Activated T-helper 1 cell treated with anti-CD3 and anti-CD28 coated beads, Interleukin-12 subunit alpha, Interleukin-12 subunit beta, Interleukin-2, Interleukin-4 antibody, amounts not matched to agents 30 ng/mL and 10 ng/mL and 1 ng/mL, durations not matched to agents 14 hours and 24 hours and 36 hours (primary cell): ENCODE measurements at places on chromosomes 1 and 21.

DNA sequence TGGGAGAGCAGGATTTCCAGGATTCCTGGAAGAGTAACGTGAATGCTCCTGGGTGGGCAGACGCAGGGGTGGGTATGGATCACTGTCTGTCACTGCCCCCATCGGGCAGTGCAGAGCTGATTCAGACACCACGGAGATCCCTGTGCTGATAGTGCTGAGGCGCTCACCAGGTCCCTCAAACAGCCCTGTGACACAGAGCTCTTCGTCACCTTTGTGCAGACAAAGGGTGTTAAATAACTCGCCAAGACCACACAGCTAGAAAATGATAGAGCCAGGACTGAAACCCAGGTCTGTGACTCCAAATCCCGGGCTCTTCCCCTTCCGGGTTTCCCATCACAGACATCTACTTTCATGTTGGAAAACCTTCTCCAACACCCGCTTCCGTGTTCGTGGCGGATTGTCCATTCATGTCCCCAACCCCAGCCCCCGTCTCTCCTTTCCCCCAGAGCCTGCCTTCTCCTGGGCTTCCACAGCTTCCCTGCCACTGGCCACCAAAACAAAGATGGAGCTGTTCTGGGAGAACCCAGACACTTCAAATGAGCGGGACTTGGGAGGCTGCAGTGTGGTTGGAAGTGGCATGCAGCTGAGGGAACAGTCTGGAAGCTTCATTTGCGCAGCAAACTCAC lies 2.6 kb downstream of the EFHD2 start:
- H3K36me3 ChIP-seq, result peaks cover 29% of the 10 kb centered on the region
- peaks cover 16% of the 10 kb centered on the region for H3K27me3 ChIP-seq
- peak overlapping the region; percentile 96 for H3K4me3 ChIP-seq
- peak overlapping the region; percentile 82 for H3K27ac ChIP-seq
- DNase-seq, result peak; percentile 10

GRCh38 chr1:186997877-186998276 lies 169.1 kb downstream of the PLA2G4A start:
- H3K36me3 ChIP-seq, result no peaks in the 10 kb centered on the region
- no peak overlapping the region for H3K4me3 ChIP-seq
- peaks cover 3% of the 10 kb centered on the region for H3K27me3 ChIP-seq

DNA sequence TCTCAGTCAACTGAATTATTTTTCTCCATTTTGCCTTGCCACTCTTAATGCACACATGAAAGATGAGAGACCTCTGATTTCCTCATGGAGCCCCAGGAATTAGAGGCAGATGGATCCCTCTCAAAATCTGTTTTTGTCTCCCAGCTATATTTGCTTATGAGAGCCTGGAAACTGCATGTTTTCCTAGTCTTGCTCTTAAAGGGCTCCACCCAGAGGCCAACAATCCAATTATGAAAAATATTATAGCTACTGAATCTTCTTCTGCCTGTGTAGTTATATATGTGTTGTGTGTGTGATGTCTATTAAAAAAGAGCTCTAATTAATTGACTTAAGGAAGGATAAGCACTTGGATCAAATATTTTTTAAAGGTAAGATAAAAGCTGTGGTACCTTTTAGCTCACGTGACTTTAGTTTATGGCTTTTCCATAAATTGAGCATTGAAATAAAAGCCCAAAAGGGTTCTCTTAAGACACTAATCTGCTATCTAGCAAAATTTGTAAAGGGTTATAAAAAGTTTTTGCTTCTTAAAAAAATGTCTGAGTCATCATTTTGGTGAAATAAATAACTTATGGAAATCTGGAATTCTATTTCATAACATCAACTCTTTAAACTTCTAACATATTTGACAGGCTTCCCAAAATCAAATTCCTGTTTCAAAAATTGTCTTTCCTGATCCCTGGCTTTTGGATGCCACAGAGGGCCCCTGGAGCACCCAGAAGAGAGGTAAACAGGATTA lies 31.2 kb upstream of the TSPEAR start:
- no peak for DNase-seq
- H3K27ac ChIP-seq, result no peak overlapping the region
- H3K27me3 ChIP-seq, result peaks cover 12% of the 10 kb centered on the region

GRCh38 chr1:236016782-236017400 lies 48.0 kb downstream of the NID1 start:
- H3K4me1 ChIP-seq, result no peaks in the 10 kb centered on the region
- H3K36me3 ChIP-seq, result no peaks in the 10 kb centered on the region
- H3K27me3 ChIP-seq, result peaks cover 19% of the 10 kb centered on the region
- DNase-seq, result no peak
- H3K4me3 ChIP-seq, result no peak overlapping the region

DNA sequence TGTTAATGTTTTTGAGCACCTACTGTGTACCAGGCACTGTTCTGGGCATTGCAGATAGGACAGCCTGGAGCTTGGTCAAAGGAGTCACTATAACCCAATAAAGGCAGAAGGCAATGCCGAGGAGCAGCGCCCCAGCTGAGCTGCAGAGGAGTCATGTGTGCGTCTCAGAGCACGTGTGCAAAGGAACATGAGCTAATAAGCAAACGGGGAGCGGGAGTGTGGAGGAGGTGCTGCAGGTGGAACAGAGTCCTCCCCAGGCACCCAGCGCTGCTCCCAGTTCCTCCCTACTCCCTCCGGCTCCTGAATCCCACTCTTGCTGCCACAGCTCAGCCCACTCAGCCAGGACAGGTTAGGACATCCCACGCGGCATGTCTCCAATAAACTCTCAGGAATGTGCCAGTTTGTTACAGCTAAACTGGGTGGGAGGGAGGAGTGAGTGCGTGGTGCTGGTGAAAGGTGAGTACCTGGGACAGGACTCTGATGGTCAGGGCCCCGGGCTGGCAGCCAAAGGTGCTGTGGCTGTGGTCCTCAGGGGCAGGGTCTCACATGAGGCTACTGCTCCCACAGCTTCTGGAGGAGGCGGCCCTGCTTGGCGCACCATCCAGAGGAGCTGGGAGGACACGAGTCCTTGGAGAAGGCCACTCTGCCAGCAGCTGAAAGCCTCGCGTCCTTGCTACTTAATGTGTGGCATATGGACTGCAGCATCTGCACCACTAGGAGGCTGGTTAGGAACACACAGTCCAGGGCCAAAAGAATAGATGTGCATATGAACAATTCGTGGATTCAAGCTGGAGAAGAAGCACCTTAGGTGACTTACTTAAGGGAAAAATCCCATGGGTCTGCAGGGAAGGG lies 52.3 kb downstream of the GRIK3 start:
- no peaks in the 10 kb centered on the region for H3K27me3 ChIP-seq
- H3K36me3 ChIP-seq, result no peaks in the 10 kb centered on the region
- no peak overlapping the region for H3K27ac ChIP-seq
- DNase-seq, result no peak
- H3K4me3 ChIP-seq, result no peak overlapping the region

DNA sequence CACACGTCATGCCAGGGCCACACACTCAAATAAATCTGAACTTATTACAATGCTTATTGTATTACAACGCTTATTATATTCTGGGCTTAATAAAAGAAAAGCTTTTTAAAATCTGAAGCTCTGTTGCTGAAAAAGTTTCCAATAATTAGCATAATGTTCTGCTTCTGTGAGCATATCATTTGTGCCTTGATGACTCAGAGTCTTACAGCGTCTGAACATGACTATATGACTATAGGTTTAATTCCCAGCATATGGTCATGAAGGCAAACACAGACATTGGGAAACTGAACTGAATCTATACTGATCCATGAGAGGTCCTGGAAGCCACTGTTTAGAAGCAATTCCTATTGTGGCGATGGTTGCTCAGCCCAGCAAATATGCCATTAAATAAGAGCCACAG lies 66.3 kb downstream of the SIM2 start:
- H3K4me3 ChIP-seq, result no peak overlapping the region
- no peaks in the 10 kb centered on the region for H3K4me1 ChIP-seq
- H3K27ac ChIP-seq, result no peak overlapping the region
- no peak for DNase-seq
- H3K27me3 ChIP-seq, result no peaks in the 10 kb centered on the region
- no peaks in the 10 kb centered on the region for H3K36me3 ChIP-seq

GRCh38 chr1:25673456-25673855 lies 56.9 kb downstream of the MAN1C1 start:
- H3K27me3 ChIP-seq, result peaks cover 79% of the 10 kb centered on the region
- peaks cover 7% of the 10 kb centered on the region for H3K36me3 ChIP-seq

DNA sequence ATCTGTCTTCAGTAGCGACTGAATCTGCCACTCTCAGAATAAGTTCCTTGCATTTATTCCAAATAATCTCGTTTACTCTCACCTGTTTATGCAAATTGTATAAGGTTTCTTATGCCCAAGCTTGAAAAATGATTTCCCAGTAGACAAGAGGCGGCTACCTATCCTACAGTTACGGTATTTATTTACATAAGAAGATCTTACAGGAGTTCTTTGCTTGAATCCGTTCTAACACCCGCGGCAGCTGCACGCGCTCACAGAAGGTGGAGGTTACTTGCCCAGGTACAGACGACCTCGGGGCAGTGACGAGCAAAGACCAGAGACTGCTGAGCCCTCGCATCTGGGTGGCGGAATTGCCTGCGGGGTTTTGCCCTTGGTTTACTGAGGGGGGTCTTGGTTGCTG lies 79.9 kb downstream of the SKI start:
- H3K4me1 ChIP-seq, result no peaks in the 10 kb centered on the region
- no peak overlapping the region for H3K27ac ChIP-seq
- no peak overlapping the region for H3K4me3 ChIP-seq
- no peak for DNase-seq

DNA sequence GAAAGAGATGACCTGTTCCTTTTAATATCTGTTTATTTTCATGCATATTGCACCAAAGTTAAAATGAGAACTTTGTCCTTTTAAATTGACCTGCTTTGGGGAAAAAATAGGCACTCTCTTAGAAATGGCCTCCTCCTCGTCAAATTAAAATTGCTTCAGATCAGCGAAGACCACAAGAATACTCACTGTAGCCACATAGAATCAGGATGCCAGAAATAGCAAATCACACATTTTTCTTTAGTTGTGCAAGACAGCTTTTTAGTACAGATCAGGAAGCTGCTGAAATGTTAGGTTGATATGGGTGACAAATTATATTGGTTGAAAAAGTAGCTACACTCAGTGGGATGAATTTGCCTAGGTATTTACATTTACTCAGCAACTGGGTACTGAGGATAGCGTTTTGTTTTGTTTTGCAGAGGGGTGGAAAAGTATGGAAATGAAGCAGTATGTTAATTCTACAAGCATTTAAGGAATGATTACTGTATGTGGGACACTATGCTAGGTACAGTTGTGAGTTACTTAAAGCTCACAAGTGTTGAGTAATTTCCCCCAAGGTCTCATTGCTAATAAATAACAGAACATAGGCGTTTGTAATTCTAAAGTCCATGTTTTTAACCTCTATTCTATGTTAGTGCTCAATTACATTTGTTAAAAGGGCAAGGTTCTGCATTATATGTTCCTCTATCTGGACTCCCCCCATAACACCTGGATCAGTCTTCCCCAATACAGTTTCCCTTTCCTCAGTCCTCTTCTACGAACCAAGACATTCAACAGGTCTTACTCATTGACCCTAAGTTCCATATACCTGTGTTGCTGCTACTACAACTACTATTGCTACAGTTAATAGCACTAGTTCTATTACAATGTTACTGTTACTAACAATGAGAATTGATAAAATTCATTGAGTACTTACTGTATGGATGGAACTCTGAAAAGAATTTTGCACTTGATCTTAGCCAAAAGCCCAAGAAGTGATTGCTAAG lies 99.4 kb upstream of the S1PR1 start:
- peak overlapping the region; percentile 41 for H3K27ac ChIP-seq
- peak overlapping the region; percentile 30 for H3K4me3 ChIP-seq
- peaks cover 59% of the 10 kb centered on the region for H3K4me1 ChIP-seq
- no peak for DNase-seq
- H3K27me3 ChIP-seq, result no peaks in the 10 kb centered on the region
- no peaks in the 10 kb centered on the region for H3K36me3 ChIP-seq

DNA sequence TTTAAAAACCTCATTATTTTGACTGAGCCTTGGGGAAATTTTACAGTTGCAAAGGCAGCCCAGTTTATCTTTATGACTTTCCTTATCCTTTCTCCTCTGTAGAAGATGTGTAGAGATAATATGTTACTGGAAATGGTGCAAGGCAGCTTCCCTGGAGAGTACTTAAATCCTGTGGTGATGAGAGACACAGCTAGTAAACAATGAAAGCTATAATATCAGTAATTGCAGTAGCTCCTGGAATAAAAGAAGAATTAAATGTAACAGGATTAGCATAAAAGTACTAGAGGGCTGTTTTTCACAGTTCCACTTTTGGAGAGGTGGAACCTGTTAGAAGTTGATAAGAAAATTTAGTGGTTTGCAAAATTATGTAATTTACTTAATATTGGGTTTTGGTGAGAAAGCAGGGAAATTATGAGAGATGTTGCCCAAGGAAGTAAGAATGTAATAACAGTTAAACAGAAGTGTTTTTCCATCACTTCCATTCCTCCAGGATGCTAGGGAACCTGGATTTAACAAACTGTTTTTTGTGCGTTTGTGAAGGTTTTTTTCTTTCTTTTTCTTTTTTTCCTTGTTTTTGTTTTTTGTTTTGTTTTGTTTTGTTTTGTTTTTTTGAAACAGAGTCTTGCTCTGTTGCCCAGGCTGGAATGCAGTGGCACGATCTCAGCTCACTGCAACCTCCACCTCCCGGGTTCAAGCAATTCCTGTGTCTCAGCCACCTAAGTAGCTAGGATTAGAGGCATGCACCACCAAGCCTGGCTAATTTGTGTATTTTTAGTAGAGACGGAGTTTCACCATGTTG lies 15.7 kb upstream of the EDEM3 start:
- H3K27me3 ChIP-seq, result peaks cover 14% of the 10 kb centered on the region
- H3K4me1 ChIP-seq, result no peaks in the 10 kb centered on the region
- DNase-seq, result no peak
- no peak overlapping the region for H3K4me3 ChIP-seq
- H3K27ac ChIP-seq, result no peak overlapping the region
- no peaks in the 10 kb centered on the region for H3K36me3 ChIP-seq

DNA sequence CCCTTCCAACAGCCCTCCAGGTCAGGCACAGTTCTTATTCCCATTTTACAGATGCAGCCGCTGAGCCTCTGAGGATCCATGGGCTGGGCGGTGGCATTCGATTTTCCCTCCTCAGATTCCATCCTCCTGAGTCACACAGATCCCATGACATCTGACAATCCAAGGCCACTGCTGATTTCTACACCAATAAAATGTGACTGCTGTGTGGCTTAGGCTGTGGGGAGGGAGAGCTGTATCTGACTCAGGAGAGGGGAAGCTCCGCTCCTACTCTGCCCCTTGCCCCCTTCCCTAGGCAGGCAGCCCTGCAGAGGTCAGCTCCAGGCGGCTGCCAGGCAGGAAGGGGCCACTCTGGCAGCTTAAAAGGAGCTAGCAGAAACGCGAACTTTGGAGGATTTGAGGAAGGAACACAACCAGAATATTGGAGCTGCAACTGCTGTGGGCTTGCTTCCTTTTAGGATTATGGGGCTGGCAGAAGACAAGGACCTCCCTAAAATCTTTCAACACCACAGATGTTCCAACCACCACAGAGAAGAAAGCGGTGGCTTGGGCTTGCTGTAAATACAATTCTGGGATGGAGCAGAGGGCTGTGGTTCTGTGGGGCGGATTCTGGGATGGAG lies 50.0 kb downstream of the MRPL37 start:
- no peak overlapping the region for H3K27ac ChIP-seq
- peaks cover 5% of the 10 kb centered on the region for H3K4me1 ChIP-seq
